ENCODE measurements at places on chromosomes 12 and 14.

GRCh38 chr14:94545131-94545841 lies 16.0 kb upstream of the SERPINA4 start:
- no peak for DNase-seq

DNA sequence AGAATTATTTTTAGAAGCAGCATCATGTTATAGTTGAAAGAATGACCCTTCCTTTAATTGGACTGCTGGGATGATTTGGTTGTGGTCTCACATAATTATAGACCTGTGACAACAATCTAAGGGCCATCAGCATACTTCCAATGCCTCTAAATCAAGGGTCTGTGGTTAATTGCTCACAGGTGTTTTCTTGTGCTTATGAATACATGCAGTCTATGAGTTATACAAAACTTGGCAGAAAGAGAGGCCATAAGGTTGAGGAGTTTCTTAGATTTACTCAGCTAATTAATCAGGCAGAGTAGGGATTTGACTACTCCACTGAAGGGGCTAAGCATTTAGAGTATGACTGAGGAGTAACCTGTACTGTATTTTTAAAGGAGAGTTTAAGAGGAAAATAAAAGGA lies 37.0 kb upstream of the FRMD6 start:
- DNase-seq, result peak; percentile 52

DNA sequence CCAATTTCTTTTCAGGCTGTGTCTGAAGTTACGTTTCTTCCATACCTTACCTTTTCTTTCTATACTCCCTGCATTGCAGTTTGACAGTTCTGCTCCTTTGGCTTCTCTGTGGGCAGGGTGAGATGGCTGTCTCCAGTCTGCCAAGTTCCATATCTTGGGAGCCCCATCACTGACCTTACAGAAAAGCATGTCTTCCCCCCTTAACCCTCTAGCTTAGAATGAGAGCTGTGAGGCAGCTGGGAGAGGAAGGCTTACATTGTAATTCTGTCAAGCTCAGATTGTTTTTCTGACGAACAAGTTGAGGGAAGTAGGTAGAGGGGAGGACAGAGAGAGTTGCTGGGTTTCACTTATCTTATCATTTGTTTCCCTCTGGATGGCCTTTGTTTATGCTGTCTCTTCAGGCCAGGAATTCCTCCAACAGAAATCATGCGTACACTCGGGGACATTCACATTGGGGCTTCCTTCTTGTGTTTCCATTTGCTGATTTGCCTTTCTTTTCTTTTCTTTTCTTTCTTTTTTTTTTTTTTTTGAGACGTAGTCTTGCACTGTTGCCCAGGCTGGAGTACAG lies 9.3 kb downstream of the DAAM1 start:
- DNase-seq, result no peak

GRCh38 chr12:65518771-65519170 lies 240.3 kb downstream of the MSRB3 start:
- peak; percentile 54 for DNase-seq

- DNase-seq, result no peak
Observed at GRCh38 chr12:3204143-3204542, 127.0 kb downstream of the TSPAN9 start.

GRCh38 chr12:96419576-96420276 lies 19.5 kb upstream of the CDK17 start:
- DNase-seq, result no peak

- DNase-seq, result peak; percentile 76
Observed at GRCh38 chr12:94644141-94644979, 6.0 kb downstream of the TMCC3 start.

- no peak for DNase-seq
Observed at GRCh38 chr14:43249591-43249990, 1257.5 kb downstream of the FSCB start.

- no peak for DNase-seq
Observed at GRCh38 chr12:4099276-4099675, 174.3 kb upstream of the CCND2 start.

GRCh38 chr12:75825686-75826085 lies 205.9 kb downstream of the PHLDA1 start:
- DNase-seq, result peak; percentile 94

GRCh38 chr12:11668611-11669010 lies 19.1 kb downstream of the ETV6 start:
- DNase-seq, result no peak

- DNase-seq, result no peak
Observed at GRCh38 chr12:95116773-95117172, 43.4 kb upstream of the NR2C1 start.

DNA sequence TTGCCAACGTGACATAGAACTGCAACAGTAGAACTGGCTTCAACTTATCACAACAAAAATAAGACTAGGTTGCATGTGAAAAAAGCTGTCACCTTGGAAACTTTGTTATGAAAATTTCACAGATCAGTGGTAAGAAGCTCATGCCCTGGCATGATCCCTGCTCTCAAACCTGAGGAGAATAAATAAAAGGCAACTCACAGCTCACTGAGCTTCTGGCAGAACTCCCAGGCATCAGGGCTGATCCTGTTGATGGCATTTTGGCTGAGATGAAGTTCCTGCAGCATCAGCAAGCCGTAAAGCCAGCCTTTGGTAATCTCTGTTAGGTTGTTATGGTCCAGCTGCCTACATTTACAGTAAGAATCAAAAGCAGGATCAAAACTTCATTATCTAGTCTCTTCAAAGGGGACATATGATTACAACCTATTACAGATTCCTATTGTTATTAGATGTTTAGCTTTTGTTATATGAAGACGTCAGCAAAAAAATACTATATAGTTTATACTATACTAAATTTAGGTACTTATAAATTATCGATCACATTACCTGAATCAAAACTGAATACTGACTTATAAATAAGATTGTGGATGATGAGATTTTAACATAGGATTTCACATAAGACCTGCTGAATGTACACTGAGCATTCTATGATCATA lies 32.0 kb downstream of the LRIG3 start:
- DNase-seq, result peak; percentile 7

GRCh38 chr14:81206115-81206514 lies 14.6 kb downstream of the GTF2A1 start:
- DNase-seq, result no peak

DNA sequence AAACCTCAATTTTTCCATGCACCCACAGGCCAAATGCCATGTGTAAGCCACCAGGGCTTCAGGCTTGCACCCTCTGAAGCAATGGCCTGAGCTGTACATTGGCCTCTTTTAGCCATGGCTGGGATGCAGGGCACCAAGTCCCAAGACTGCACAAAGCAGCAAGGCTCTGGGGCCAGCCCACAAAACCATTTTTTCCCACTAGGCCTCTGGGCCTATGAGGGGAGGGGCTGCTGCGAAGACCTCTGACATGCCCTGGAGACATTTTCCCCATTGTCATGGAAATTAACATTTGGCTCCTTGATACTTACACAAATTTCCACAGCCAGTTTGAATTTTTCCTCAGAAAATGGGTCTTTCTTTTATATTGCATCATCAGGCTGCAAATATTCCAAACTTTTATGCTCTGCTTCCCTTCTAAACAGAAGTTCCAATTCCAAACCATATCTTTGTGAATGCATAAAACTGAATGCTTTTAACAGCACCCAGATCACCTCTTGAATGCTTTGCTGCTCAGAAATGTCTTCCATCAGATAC lies 14.3 kb upstream of the OSBPL8 start:
- DNase-seq, result no peak

- no peak for DNase-seq
Observed at GRCh38 chr12:29253906-29254625, 105.0 kb downstream of the FAR2 start.

DNA sequence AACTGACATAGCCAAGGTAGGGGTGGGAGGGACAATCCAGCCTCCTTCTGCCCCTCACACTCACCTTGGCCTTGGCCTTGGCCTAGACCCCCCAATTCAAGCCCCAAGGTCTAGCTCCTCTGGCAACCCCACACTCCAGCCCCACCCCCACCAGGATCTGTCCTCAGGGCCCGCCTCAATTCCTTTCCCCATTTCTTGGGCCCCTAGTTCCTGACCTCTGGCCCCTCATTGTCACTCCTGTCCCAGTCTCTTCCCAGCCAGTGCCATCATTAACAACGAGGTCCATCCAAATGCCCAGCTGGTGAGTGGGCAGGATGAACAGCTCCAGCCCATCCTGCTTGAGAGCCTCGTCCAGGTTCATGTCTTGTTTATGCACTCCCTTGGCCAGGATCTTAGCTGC lies 6.8 kb upstream of the GDF11 start:
- DNase-seq, result no peak

DNA sequence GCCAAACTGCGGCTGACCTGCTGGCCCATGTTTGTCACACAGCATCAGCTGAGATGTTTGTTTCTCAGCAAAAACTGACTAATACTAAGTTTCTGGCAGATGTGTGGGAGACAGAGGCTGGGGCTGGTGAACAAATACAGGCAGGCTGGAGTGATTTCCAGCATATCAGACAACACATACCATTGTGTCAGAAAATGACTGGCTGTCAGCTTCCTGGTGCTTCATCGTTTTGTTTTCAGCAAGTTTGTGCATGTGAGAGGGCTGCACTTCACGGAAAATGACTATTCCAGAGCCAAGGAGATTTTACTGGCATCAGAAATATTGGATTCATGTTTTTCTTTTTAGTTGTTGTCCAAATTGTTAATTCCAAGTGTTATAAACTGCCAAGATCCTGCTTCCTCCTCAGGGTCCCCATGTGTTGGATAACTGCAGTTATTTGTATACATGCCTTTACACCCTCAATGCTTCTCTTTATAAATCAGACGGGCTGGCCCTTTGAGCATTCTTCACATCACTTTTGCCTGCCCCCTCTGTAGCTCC lies 145.7 kb downstream of the GALC start:
- no peak for DNase-seq

- DNase-seq, result no peak
Observed at GRCh38 chr14:49853158-49853477, 530 bp upstream of the NEMF start.
